ENCODE measurements at places on chromosomes 4 and X. TPM values are rescaled to one million over a fixed set of nuclear protein-coding genes. Genes with fewer than 3 reads are reported as not detected.

DNA sequence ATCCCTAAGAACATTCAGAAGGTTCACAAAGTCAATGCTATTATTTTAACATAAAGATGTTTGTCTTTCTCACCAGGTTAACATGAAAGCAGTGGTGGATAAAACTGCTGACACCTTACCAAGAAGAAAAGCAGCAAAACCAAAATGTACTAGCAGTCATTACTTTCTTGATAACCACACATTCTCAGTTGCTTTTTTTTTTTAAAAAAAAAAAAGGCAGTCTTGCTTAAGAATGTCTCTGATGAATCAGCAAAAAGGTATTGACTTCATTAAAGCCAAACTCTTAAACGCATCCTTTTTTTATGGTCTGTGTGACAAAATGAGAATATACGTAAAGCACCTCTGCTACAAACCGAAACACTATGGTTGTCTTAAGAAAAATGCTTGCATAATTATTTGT is 31.9 kb downstream of the CDKL2 start:
- no peak for DNase-seq

GRCh38 chr4:2891294-2891693 is 47.6 kb downstream of the ADD1 start:
- no peak for DNase-seq

GRCh38 chr4:89755220-89755619 is 81.7 kb downstream of the SNCA start:
- DNase-seq = no peak

DNA sequence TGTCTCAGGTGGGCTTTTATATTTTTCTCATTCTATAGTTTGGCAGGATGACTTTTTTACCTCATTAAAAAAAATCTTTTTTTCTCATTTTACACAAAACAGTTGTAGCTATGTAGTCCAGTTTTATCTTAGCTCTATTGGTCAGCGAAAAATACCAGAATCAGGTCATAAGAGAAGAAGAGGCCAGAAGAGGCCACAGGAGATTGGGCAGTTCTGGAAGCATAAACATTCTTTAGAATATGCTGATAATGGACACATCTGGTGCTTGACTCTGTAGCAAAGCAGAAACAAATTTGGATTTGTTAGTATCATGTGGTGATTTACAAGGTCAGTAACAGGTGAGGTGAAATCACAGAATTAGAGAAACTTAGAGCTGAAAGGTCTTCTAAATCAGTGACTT is 66.6 kb upstream of the ARHGAP24 start:
- no peak for DNase-seq

DNA sequence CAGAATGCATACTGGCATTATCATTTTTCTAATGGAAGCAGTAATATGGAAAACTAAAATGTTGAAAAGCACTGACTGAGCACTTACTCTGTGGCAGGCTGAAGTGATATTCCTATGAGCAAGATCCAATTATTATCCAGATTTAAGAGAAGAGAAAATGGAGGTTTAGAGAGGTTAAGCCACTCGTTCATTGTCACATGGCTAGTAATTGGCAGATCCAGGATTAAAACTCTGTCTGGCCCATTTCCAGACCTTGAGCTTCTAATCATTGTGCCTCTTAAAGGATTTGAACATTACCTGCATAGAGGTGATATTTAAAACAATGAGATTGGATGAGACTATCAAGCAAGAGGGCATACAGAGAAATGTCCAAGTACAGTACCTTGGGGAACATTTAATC is 80.6 kb downstream of the MFAP3L start:
- DNase-seq = no peak

GRCh38 chr4:30245140-30245539 is 475.0 kb upstream of the PCDH7 start:
- DNase-seq = no peak

- DNase-seq = no peak
Observed at GRCh38 chr4:184500748-184501589, 26.6 kb upstream of the IRF2 start.

DNA sequence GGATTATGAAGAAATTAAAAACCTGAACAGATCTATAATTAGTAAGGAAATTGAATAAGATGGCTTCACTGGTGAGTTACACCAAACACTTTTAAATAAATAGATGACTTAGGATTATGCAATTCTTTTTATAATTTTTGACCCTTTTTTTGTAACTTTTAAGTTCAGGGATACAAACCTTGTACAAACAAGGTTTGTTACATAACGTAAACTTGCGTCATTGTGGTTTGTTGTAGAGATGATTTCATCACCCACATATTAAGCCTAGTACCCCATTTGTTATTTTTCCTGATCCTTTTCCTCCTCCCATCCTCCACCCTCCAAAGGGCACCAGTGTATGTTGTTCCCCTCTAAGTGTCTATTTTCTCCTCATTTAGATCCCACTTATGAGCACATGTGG is 75.7 kb downstream of the CPEB2 start:
- no peak for DNase-seq

DNA sequence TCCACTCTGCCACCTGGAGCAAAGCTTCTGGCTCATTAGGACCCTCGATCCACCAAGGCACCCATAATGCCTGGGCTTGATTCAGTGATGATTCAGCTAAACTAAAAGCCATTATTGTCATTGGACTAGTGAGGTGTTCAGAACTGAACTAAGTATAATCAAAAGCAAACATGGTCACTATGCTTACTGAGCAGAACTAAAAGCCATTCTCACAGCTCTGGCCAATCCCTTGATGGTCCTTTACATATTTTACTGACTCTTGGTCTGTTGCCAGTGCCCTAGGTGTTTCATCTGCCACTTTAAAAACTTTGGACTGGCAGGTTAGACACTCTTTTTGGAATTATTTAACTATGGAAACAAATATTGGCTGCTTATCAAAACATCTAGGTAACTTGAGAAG is 703.5 kb downstream of the FAT4 start:
- DNase-seq = no peak

DNA sequence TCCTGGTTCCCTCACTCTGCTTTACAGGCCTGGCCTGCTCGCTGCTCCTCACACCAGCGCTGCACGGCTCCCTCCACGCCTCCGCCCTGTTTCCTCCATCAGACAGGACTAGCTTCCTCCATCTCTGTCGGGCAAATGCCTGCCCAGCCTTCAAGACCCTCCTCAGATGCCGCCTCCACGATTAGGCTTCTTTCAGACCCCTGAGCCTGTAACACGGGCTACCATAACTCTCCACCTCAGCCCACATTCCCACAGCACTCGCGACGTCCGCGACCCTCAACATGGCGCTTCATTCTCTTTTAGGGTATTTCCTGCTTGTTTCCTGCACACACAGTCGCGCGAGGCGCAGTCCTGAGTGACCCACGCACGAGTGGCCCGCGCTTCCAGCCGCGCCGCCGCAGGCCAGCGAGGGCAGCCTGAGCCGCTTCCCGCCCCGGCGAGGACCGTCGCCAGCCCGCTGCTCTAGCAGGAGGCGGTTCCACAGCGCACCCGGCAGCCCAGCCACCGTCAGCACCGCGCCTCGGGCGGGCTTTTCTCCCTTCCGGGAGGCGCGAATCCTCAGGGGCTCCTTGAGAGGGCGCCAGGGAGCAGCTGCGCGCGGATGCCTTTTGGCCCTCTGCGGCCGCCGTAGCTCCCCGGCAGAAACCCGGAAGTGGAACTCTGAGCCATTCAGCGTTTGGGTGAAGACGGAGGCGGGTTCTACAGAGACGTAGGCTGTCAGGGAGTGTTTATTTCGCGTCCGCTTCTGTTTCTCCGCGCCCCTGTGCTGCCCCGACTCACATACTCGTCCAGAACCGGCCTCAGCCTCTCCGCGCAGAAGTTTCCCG is at the start of gene FRG1:
TSS of gene FRG1 (plus strand) at position 695 of the 827 bp plus-strand sequence. CDS start 138 bp downstream, outside the sequence.
- peak; percentile 87 for DNase-seq

- DNase-seq = no peak
Observed at GRCh38 chrX:69844636-69845035, 205.1 kb downstream of the AWAT2 start.

- DNase-seq = no peak
Observed at GRCh38 chr4:179116011-179116410, 1673.8 kb upstream of the AGA start.

GRCh38 chrX:57607295-57608187 is 15.7 kb downstream of the ZXDB start:
- DNase-seq = no peak

- peak; percentile 48 for DNase-seq
Observed at GRCh38 chr4:36187723-36188333, 56.5 kb downstream of the ARAP2 start.

DNA sequence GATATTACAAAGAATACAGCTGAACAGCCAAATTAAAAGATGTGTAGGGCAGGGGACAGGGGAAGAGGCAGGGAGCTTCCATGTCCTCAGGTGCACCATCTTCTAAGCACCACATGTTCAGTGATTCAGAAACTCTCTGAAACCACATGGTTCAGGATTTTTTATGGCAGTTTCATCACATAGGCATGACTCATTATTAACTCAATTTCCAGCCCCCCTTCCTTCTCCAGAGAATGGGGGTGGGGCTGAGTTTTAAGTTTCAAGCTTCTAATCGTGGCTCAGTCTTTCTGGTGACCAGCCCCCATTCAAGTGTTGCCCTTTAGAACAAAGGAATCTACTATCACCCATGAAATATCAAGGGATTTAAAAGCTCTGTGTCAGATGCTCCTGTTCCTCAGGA is 317.8 kb upstream of the GALNT7 start:
- DNase-seq = no peak

- no peak for DNase-seq
Observed at GRCh38 chr4:73583666-73584065, 36.6 kb downstream of the RASSF6 start.

DNA sequence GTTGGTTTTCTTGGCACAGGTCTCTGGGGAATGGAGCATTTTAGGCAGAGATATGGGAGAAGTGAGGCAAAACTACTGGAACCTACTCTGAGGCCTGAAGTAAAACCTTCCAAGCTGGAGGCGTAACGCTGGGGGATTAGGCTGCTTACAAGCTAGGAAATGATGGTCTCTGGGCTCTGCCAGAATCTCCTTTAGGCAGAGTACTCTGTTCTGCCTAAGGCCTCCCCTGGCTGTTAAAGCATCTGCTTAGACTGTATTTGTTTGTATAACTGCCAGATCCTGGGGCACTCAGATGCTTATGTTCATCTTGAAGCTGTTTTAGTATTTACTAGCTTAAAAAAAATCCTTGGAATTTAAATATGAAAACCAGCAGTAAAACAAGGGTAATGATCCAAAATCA is 822.2 kb downstream of the RPA4 start:
- DNase-seq = peak; percentile 56

- no peak for DNase-seq
Observed at GRCh38 chrX:151396042-151396824, 773 bp upstream of the VMA21 start.

Gene ARHGEF9
- total RNA-seq = 56.0 TPM

Gene OPHN1
- total RNA-seq = 22.3 TPM

Gene SSX4B
- total RNA-seq = not detected

Gene GAGE13
- total RNA-seq = not detected

Gene PCDH11X
- 24.5 TPM for total RNA-seq

Gene MCTS1
- 41.4 TPM for total RNA-seq

Gene PAQR3
- 55.7 TPM for total RNA-seq

Gene SPARCL1
- total RNA-seq = 1,228 TPM

Data from spinal cord (tissue), 10 donors.